Bladder microvascular endothelial cell (primary cell): ENCODE measurements at places on chromosomes 1 and 21. TPM values are rescaled to one million over a fixed set of nuclear protein-coding genes. Genes with fewer than 3 reads are reported as not detected.

Gene KMO
- not detected in 2 replicates for total RNA-seq

Gene ATPAF1
- total RNA-seq, result 14.9 and 24.8 TPM in 2 replicates

Gene CHD5
- under 0.01 TPM in 1 of 2 replicates, not detected in the other for total RNA-seq

Gene ELAPOR1
- 0.16 and 0.25 TPM in 2 replicates for total RNA-seq

Gene SELP
- total RNA-seq, result 1.5 and 2.8 TPM in 2 replicates

Gene NOL9
- total RNA-seq, result 12.8 and 26.2 TPM in 2 replicates

Gene ENTREP3
- 3.4 and 7.2 TPM in 2 replicates for total RNA-seq

Gene GNG4
- 0.16 and 0.19 TPM in 2 replicates for total RNA-seq

Gene FH
- total RNA-seq, result 69.1 and 97.7 TPM in 2 replicates

Gene CD164L2
- not detected in 2 replicates for total RNA-seq

Gene AIRE
- not detected in 2 replicates for total RNA-seq

Gene LRIG2
- total RNA-seq, result 9.6 and 19.3 TPM in 2 replicates

Gene NFIA
- 3.9 and 13.7 TPM in 2 replicates for total RNA-seq

Gene S100PBP
- 14.9 and 60.1 TPM in 2 replicates for total RNA-seq

Gene AUNIP
- total RNA-seq, result 2.1 and 3.1 TPM in 2 replicates

Gene SPRR1B
- total RNA-seq, result not detected in 2 replicates

Gene CHRM3
- 0.13 and 0.16 TPM in 2 replicates for total RNA-seq

Gene GPR52
- 0.16 and 1.9 TPM in 2 replicates for total RNA-seq

Gene GBP4
- total RNA-seq, result 19.1 and 24.8 TPM in 2 replicates

Gene PRMT2
- total RNA-seq, result 118 and 209 TPM in 2 replicates

Gene ZNF648
- not detected in 2 replicates for total RNA-seq

Gene KRTAP6-2
- not detected in 2 replicates for total RNA-seq

Gene GLIS1
- total RNA-seq, result under 0.01 TPM in 1 of 2 replicates, not detected in the other

Gene CHTOP
- 20.4 and 43.0 TPM in 2 replicates for total RNA-seq

Gene CNN3
- total RNA-seq, result 308 and 506 TPM in 2 replicates

Gene S100A7A
- not detected in 2 replicates for total RNA-seq

Gene GBP5
- total RNA-seq, result 0.81 and 0.94 TPM in 2 replicates

Gene RAB25
- total RNA-seq, result 0.13 TPM in 1 of 2 replicates, not detected in the other

Gene RFX5
- 43.5 and 66.4 TPM in 2 replicates for total RNA-seq
